Mesendoderm (in vitro differentiated cells): ENCODE measurements at places on chromosomes 1 and 21.

DNA sequence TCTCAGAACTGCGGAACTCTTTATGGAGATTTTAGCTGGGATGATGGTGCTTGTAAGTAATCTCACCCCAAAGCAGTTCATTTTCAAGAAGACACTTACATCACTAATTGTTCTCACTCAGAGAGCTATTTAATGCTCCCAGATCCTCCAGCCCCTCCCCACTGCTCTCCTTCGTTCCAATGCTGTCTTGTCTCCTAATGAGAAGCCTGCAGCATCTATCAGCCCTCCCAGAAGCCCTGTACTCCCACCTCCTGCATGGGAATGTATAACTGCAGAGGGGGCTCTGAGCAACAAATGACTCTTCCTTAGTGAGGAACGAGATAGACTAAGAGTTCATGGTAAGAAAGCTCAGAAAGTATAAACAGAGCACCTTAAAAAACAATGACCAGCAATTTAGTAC lies 377.4 kb upstream of the RUNX1 start:
- DNase-seq: peak; percentile 87

- DNase-seq: no peak
Observed at GRCh38 chr1:63723602-63724001, 50.2 kb upstream of the ROR1 start.

DNA sequence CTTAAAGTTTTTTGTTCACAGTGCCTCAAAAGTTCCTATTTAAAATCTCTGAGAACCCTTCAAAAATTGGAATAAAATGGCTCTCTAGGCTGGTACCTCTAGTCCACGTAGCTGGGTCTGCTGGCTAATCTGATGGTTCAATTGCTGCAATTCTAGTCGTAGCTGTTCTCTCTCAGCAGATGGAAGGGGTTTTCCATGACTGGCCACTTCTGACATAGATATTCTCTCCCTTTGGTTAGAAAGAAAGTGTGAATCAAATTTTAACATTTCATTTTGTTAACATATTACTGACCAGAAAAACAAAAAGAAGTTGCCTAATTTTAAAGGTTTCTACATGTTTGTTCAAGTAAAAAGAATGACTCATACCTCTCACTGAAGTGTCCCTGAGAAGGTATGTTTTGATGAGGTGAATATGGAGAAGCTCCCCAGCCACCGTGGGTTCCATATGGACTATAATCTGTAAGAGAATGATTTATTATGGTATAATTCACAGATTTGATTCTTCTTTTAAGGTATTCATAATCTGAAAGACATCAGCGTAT lies 29.3 kb upstream of the SERPINC1 start:
- DNase-seq: no peak

- no peak for DNase-seq
Observed at GRCh38 chr1:23930270-23930669, 17.1 kb upstream of the CNR2 start.

GRCh38 chr1:34868230-34869049 lies 8.9 kb upstream of the SMIM12 start:
- no peak for DNase-seq

DNA sequence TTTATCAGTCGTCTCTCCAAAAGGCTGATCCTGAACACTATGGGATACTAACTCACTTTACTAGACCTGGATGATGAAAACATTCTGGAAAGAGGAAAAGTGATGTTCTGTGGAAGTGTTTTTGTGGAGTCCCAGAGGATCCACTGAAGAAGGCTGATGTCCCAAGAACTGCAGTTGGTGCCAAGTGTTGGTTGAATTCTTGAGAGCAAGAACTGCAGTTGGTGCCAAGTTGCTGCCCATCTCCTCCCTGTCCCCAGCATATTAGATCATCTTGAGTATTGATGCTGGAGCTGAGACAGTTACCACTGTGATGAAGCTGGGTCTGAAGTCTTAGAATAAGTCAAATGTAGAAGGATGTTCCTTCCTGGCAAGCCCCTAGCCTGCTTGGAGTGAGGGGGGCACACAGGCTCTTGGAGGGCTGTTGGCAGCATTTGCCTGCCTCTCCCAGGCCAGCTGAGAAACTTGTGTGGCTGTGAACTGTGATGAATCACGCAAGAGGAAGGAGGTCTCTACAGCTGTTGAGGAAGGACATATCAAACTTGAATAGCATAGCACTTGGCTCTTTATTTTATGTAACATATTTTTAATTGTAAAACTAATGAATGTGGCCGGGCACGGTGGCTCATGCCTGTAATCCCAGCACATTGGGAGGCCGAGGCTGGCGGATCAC lies 48.1 kb downstream of the DNAJC6 start:
- no peak for DNase-seq

GRCh38 chr1:42924851-42925760 lies 33.6 kb downstream of the SLC2A1 start:
- DNase-seq: peak; percentile 83

DNA sequence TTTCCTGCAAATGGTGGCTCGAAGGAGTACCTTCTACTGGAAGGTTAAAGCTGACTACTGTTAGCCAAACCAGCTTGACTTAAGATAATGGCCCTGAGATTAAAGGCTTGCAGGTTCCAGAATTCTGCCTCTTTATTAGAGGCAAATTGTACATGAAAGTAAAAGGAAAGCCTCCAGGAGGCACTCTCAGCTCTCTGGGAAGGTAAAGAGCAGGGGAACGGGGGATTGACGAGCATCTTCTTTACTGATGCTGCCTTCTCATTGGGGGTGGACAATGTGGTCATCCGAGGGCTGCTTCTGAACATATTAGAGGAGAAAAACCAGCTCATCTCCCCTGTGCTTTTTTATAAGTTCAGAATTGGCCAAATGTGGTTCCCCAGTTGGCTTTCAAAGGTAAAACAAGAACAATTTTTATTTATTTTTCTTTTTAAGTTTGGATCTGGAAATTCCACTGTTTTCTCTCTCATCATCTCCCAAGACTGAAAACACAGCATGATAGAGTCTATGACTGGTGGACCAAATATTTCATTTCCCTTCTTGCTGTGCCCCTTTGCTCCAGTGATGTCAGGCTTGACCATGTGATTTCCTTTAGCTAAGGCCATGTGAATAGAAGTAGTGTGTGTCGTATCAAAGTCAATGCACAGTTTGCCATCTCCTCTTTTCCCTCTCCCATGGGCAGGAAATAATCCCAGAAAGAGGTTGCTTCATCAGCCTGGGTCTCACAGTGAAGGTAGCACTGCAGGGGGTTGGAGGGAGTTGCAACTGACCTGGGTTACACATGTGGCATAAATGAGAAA lies 292.7 kb downstream of the PRDM2 start:
- peak; percentile 14 for DNase-seq

- no peak for DNase-seq
Observed at GRCh38 chr1:25675729-25676476, 59.3 kb downstream of the MAN1C1 start.

- DNase-seq: no peak
Observed at GRCh38 chr1:67485046-67485811, 55.0 kb upstream of the SERBP1 start.

- no peak for DNase-seq
Observed at GRCh38 chr1:181120924-181121323, 32.4 kb downstream of the IER5 start.

DNA sequence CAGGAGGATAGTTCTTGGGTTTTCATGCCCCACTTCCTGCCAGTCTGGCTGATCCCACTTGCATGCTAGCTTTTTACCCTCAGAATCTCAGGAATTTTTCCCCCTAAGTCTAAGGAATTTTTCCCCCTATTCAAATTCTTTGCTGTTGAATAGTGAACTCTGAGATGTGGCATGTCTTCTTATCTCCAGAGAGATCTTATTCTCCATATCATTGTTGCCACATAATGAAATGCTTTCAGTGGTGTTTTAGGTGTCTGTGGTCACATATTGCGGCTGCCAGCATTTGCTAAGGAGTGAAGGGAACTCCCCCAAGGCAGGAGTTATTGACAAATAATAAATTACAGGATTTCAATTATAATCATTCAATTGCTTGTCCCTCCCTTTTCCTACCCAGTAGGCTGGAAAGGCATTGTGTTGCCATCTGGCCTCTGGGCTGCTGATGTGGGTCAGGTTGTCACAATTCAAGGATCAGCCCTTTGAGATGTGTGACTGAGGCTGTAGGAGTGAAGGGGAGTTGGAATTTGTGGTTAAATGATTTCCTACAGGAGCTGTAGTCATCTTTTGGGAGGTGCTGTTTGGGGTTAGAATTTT lies 3.9 kb upstream of the FLG start:
- no peak for DNase-seq

DNA sequence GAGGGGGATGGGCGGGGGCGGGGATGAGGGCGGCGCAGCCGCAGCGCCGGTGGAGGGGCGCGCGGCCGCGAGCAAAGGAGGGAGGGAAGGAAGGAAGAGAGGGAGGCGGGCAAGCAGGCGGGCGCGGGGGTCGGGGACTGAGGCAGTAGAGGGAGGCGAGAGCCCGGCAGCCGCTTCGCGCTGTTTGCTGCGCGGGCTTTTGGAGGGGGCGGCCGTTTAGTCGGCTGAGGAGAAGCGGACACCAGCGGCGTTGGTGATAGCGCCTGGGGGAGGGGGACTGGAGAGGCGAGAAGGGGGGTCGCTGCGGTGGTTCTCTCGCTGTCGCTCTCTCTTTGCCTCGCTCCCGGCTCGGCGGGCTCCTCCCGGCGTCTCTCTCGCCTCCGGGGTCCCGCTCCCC lies at the start of gene HS2ST1:
Gene HS2ST1 (plus strand): TSS at position 35 of the 397 bp plus-strand sequence.
- DNase-seq: no peak

- DNase-seq: peak; percentile 38
Observed at GRCh38 chr1:69967245-69967766, 238.1 kb downstream of the LRRC40 start.

GRCh38 chr1:111988743-111989453 lies 570 bp downstream of the KCND3 start:
- DNase-seq: peak; percentile 37

GRCh38 chr1:178679237-178679636 lies 45.8 kb upstream of the RALGPS2 start:
- no peak for DNase-seq

- DNase-seq: no peak
Observed at GRCh38 chr1:218292515-218292914, 7.4 kb downstream of the RRP15 start.

DNA sequence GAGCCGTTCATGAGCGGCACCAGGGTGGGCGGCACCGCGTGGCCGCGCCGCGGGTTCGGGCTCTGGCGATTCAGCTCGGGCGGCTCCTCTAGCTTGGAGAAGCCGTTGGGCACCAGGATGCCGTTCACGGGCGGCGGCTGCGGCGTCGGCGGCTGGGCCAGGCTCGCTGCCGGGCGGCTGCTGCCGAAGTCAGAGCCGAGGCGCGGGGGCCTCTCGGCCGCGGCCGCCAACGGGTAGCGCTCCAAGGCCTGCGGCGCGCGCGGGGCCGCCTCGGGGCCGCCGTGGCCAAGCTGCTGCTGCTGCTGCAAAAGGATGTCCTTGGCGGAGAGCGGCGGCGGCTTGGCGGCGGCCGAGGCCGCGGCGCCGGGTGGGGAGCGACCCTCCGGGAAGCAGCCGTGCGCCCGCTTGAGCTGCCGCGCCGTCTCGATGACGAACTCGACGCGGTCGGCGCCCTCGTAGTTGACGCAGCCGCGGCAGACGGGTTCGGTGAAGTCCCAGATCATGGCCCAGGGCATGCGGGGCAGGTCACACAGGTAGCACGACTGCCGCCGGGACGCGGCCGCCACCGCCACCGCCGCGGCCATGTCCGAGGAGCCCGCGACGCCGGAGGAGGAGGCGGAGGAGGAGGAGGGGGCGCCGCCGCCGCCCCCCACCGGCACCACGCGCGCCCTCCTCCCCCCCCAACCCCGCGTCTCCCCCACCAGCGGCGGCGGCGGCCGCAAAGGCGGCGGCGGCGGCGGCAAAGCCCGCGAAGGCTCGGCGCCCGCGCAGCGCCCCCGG lies 877 bp downstream of the IRF2BP2 start:
- DNase-seq: peak; percentile 76

DNA sequence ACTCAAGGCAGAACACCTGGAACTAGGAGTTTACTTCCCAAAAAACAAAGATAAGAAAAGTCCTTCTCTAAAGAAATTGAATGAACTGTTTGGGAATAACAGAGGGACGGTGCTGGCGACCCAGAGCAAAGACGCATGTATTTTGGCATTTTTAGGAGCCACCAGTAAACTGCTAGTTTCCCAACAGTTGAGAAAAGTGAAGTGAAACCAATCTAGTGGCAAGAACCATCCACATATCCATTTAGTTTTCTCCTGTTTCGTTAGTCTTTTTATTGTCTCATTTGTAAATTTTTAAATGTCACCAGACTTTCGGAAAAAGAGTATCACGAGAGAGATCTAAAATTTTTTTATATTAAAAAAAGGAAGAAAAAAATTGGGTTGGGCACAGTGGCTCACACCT lies 30.2 kb downstream of the ODF2L start:
- DNase-seq: no peak

DNA sequence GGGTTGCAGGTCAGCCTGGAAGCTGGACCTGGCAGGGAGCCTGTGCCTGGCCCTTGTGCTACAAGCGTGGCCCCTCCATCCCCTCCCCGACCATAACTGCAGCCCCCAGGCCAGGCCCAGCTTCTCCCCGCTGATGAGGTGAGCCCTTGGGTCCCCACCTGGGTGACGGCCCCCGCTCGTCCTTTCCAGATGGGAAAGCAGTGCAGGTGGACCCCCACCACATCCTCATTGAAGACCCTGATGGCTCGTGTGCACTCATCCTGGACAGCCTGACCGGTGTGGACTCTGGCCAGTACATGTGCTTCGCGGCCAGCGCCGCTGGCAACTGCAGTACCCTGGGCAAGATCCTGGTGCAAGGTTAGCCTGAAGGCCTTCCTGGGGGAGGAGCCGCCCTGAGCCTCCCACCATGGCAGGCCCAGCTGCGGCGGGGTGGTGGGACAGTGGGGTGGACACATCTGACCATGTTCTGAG lies 56.9 kb downstream of the TRIM11 start:
- no peak for DNase-seq

DNA sequence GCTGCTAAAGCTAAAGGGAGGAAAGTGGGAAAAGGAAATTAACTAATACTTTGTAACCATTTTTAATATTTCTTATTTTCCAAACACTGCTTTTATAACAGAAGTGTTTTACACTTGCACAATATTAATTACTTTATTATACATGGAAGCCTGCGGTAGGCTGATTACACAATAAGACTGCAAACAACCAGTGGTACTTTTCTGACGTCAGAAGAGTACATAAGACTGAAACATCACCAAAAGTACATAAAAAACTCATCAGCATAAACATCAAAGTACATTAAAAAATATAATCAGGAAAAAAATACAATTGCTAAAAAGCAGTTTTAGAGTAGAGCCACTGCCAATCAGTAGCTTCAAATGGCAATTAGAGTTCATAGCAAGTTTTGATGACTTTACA lies 4.6 kb downstream of the ZNF281 start:
- no peak for DNase-seq

DNA sequence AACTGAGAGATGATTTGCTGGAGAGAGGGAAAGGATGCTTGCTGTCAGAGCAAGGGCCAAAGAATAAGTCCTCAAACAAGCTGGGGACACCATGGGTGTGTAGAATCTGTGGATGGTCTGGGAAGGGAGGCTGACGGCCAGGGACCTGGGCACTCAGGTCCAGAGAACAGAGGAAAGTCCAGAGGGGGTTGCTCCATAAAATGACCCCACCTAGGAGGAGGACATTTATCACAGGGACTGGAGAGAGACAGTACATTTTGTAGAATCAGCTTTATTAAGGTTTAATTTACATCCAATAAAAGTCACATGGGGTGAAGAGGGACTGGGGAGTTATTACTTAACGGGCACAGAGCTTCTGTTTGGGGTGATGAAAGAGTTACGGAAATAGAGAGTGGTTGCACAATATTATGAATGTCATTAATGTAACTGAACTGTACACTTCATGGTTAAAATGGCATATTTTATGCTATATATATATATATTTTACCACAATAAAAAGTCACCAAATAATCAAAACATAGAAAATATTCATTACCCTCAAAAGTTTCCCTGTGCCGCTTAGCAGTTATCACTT lies 73.0 kb upstream of the ABCD3 start:
- DNase-seq: no peak
